Stimulated activated CD8-positive, alpha-beta memory T cell treated with anti-CD3 and anti-CD28 coated beads, Interleukin-4, amount 100 ng/mL, for 1 hour (primary cell): ENCODE measurements at places on chromosomes 2 and 18.

DNA sequence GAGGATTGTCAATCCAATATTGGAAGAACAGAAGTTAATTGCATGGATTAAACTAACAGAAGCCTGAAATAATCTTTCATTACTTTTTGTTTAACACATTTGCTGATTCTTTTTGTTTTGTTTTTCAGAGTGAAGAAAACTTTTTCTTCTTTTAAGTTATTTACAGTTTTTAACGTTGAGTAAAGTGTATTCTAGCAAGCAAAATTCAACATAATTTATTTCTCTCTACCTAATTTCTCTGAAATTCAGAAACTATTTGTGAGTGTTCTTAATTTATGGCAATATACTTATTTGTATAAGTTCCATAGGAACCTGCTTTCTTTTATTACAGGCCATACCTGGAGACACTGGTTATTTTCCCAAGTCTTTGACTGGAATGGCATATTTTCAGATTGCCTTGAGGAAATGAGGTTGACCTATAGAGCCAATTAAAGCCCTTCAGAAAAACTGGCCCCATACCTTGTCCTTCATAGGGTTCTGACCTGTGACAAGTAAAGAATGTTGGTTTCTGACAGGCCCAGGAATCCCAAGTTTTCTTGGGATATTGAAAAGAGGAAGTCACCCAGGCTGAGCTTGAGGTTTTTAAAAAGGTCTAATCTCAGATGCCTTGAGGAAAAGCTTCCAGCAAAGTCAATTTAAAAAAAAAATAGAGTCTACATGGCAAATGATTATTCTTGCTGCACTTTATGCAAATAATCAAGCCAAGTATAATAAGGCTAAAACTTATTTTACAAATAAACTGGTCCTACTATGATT lies 26.8 kb upstream of the LIPG start:
- no peak for DNase-seq

- DNase-seq = no peak
Measured at GRCh38 chr2:217156801-217157200, 296.9 kb upstream of the TNP1 start.

DNA sequence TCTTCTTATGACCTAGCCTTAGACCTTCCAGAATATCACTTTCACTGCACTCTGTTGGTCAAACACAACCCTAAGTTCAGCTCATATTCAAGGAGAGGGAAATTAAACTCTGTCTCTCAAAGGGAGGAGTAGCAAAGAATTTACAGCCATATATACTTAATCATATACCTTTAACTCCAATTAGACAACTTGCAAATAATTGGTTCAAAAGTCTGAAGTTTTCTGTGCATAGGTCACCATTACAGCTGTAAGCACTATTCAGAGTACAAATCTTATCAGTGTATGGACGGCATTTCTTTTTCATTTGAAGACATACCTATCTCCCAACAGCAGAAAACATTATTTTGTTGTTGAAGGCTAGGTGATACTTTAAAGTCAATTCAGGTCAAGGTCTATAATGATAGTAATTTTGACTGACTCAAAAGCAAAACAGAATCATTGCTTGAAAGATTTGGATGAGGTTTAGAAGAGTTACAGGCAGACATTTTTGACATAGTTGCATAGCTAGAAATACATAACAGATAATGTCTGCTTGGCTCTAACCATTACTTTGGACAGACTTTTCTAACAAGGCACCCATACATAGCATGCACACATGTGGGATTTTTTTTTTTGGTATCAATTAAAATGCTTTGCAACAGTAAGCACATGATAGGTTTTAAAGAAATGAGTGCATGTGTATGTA lies 131.5 kb downstream of the CPS1 start:
- no peak for DNase-seq

DNA sequence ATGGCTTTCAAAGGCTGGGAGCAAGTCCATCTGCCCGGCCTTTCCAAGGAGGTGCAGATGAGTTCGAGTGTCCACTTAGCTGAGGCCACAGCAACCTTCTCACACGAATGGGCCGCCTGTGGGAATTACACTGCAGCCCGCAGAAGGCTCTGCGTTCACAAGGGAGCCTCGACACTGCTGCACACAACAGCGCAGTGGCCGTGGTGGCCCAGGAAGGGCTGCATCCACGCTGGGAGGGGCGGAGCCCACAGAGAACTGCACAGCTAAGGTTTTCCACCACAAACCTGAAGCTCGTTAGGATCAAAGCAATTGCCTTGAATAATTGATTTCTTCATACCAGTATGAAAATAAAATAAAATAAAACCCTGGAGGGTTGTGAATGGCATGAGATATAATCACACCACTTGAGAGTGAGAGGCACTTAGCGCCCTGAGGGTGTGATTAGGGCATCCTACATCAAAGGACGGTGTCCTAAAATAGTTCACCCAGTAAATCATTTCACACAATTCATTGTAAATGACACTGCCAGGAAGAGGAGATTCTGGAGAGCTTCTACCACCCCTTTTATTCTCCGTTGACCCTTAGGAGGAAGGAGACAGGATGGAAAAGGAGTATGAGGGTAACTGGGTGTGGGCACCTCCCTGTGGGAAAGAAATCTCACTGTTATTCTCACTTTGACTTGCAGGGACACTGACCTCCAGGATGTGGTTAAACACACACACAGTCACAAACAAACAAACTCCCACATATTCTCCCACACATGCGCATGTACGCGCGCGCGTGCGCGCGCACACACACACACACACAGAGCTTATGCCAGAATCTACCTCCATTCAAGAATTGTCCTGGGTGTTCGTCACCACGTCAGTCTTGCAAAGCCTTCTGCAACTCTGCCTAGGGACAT lies 256.6 kb upstream of the ID2 start:
- DNase-seq = peak; percentile 29

- DNase-seq = no peak
Measured at GRCh38 chr18:13810950-13811485, 12.9 kb upstream of the MC5R start.

DNA sequence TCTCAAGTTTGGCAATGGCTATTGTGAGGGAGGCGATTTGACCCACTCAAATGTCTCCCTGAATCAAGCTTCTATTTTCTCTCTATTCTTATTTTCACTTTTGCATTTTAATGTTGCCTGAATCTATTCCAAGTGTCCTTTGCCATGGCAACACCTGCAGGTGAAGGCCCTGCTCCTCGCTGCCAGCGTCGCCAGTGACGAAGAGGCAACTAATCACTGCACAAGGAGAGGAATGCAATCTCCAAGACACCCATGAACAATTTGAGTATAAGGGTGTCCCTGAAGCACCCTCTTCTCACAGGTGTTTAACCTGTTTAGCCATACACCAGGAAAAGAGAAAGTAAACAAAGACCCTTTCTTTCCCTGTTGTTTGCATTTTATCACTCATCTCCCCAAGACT lies 165.6 kb upstream of the VRK2 start:
- DNase-seq = no peak

GRCh38 chr2:96264656-96265348 lies 995 bp downstream of the TMEM127 start:
- DNase-seq = no peak

DNA sequence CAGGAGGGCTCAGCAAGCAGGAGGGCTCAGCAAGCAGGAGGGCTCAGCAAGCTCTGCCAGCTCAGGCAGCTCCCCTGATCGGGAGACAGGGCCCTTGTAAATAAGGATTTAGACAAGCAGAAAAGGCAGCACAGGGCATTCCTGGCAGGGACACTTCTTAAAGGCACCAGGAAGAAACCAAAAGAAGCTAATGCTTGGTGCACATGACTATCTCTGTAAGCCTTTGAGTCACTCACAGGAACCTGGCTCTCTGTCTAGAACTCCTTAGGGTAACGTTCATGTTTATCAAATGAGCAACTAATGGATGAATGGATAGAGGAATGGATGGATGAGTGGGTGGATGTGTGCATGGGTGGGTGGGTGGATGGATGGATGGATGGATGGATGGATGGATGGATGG lies 28.4 kb downstream of the TMEM37 start:
- no peak for DNase-seq

GRCh38 chr2:12555012-12555645 lies 161.6 kb upstream of the TRIB2 start:
- DNase-seq = no peak

- no peak for DNase-seq
Measured at GRCh38 chr18:61149786-61150185, 183.4 kb upstream of the CDH20 start.
